Right ventricle myocardium superior (tissue), 1 donor: ENCODE measurements at places on chromosomes 11 and 22. TPM values are rescaled to one million over a fixed set of nuclear protein-coding genes. Genes with fewer than 3 reads are reported as not detected.

- DNase-seq, result no peak
Measured at GRCh38 chr11:126817523-126818450, 182.8 kb downstream of the KIRREL3 start.

GRCh38 chr22:49760630-49761571 is 66.8 kb downstream of the BRD1 start:
- DNase-seq, result no peak

- DNase-seq, result no peak
Measured at GRCh38 chr11:20089796-20090653, 70.2 kb downstream of the DBX1 start.

DNA sequence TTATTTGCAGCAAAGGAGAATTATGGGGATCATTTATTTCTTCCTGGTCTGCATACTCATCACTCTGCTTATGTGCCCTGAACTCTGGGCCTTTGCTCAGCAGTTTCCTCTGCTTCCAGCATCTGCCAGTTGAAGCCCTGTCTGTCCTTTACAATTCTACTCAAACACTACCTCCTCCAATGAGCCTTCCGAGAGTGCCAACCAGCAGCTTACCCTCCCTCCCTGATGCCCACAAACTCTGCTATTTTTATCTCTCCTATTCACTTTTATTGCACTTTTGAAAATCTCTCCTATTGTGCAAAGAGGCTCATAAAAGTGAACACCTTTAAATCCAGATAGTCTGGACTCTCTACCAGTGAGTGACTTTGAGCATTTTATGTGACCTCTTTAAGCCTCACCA is 3.6 kb upstream of the ME3 start:
- no peak for DNase-seq

Gene GAB4
- total RNA-seq, result not detected

Gene C1QTNF4
- 0.48 TPM for total RNA-seq
